Muscle of leg (tissue), 16 donors: ENCODE measurements at places on chromosomes 11 and 22.

DNA sequence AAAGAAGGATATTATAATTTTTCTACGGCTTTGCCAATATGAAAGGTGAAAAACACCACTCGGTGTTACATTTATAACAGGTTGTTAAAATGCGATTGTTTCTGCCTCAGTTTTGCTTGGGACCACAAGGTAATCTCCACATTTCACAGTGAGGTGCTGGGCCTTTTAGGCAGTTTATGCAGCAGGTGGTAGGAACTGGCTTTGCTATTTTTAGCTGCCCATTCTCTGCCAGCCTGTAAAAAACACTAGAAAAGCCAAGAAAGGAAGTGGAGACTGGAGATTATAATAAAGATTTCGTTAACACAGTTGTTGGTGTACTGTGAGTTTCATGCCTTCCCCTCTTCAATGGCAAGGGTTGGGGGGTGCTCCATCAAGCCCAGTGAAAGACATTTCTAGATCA, 8.0 kb upstream of the MRPL16 start:
- DNase-seq = no peak

DNA sequence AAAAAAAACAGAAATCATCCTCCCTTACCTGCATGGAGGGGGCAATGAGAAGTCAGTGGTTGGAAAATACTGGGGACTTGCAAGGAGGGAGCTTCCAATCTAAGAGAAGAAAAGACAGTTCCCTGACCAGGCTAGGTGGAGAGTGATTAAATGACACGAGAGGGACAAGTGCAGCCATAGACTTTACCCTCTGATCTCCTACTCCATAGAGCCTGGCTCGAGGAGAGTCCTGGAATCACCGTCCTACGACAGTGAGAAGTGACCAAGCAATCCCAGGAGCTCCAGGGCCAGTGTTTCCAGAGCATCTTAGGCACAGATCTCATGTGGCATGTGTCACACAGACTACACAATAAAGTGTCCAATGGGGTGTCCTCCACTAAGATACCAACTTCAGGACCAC, 25.7 kb downstream of the MYH9 start:
- DNase-seq = no peak

DNA sequence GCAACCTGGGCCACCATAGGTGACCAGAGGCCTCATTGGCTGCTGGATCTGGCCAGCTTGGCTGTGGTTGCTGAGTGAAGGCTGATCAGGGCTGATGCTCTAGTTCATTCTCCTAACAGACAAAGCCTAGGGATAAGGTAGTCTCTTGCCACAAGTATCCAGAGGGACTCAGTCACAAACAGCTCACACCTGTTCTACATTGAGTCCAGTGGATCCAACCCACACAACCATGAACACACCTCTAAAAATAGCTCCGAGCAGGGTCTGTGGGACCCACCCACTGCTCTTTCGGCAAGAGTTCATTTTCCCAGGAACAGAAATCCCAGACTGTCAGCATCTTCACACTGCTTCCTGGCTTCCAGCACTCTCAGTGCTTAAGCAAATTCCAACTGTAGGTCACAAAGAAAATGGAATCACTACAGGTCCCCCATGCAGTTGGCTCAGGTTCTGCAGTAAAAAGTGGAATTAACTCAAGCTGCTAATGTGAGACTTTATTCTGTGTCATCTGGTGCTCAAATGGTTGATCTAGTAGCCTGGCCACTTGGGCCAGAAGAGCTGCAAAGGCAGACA, 67.3 kb downstream of the PPFIBP2 start:
- peak; percentile 70 for DNase-seq

DNA sequence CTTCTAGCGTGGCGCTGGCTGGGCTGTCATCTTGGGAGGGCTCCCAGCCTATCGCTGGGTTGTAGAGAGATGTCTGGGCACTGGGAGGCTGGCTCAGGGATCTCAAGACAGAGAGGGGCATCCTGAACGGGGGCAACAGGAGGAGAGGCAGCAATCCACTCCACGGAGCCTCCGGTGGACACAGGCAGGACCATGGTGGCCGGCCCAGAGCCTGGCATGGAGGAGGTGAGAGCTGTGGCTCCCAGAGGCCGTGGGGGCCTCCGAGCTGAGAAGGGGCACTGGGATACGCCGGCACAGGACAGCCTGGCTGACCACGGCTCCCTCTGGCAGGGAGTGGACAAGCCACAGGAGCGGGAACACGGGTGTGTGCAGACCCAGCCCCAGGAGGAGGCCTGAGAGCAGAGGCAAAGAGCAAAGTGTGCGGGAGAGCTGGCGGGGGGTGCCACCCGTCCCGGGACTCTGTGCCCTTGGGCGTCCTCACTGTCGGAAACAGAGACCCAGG, 9.1 kb downstream of the MRGPRF start:
- DNase-seq = no peak

- no peak for DNase-seq
Observed at GRCh38 chr11:2074266-2074825, 64.8 kb downstream of the IGF2 start.

DNA sequence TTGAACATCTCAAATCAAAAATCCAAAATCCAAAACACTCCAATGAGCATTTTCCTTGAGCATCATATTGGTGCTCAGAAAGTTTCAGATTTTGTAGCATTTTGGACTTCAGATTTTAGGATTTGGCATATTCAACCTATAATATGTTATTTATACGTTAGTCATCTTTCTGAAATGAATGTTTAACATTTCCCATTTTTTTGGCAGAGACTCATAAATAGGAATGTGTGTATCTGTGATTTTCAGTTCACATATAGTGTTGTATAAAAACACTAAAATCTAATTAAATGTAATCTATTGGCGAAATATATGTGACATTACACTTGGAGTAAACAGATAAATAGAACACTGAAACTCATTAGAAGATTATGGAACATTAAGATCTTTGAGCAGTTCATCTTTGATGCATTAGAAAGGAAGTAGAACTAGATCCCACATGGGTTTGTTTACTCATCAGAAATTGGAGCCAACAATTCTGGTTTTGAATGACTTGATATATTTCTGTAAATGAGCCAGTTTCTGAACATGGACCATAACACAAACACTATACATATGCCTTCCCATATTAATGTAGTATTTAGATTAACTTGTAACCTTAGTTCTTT, 153.1 kb downstream of the UVRAG start:
- peak; percentile 49 for DNase-seq

DNA sequence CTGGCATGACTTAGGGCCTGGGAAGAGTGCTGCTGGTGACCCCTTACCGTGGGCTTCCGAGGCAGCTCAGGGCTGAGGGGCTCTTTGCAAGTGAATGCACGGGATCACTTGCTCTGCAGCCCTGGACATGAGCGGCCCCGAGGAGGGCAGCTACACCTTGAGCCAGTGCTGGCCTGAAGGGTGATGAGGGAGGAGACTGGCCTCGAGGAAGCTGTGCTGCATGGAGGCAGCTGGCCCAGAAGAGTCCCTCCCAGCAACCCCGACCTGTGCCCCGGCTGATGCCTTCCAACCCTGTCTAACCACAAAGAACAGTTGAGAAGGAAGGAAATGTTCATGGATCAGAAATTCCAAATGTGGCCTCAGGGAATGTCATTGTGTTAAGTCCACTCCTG, 45.2 kb downstream of the TBX1 start:
- DNase-seq = no peak

DNA sequence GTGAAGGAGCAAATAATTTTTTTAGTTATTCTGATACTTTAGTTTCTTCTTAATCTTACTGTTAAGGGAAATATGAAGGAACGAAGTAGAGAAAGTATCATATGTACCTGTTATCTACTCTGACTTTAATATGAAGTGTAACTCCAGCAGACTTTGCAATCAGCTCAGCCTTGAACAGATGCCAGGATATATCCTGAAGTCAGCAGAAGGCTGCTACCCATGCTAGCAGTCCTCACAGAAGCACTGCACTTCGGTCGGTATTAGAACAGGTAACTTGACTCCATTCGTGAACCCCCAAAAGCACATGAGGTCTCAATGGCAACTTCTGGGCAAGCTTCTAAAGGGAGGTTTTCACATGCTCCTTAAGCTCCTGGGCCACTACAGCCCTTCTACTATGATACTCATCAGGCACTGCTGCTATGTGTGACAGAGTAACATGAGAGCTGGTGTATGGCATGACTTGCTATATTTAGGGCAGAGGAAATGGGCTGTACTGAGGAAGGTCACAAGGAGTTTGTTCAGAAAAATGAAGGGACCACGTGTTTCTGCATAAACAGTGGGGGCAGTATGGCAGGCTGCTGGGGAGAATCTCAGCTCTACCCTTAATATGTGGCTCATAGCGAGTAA, 344.1 kb downstream of the SOX6 start:
- DNase-seq = peak; percentile 73

- no peak for DNase-seq
Observed at GRCh38 chr11:117492578-117493251, 165.1 kb downstream of the CEP164 start.

- peak; percentile 34 for DNase-seq
Observed at GRCh38 chr11:106848526-106848925, 169.8 kb downstream of the GUCY1A2 start.

DNA sequence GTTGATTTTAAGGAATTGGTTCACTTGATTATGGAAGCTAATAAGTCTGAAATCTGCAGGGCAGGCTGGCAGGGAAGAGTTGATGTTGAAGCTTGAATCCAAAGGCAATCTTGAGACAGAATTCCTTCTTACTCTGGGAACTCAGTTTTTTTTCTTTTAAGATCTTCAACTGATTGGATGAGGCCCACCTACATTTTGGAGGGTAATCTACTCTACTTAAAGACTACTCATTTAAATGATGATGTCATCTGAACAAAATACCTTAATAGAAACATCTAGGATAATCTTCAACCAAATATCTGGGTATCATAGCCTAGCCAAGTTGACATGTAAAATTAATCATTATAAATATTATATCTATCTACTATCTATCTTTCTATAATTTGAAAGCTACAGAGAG, 163.2 kb downstream of the PGR start:
- DNase-seq = no peak

DNA sequence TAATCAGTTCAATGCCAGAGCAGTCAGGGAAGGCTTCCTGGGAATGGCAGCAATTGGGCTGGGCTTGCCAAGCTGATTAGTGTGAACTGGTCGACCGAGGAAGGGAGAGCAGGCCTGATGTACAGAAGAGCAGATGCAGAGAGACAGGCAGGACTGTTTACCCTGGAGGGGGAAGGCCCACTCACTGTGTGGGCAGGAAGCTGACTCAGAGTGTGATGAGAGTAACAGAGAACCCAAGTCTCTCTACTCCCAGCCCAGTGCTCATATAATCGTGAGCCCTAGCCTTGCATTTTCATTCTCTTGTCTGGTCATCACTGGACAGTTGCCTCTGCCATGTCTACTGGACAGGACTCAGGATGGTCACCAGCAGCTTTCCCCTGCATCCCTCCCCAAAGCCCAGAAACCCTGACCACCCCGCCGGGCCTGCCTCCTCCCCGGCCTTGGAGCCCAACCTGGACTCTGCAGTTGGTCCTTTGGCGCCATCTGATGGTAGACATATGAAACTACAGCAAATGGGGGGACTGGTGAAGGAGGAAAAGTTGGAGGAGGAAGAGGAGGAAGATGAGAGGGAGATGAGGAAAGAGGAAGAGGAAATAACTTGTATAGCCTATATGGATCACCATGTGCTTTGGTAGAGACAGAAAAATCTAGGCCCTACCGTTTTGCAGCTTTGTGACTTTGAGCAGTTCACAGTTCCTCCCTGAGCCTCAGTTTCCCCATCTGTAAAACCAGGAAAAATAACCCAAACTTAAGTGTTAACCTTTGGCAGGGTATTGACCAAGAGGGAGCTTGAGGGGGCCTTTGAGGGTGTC, 43.4 kb upstream of the PRDM11 start:
- DNase-seq = peak; percentile 80

DNA sequence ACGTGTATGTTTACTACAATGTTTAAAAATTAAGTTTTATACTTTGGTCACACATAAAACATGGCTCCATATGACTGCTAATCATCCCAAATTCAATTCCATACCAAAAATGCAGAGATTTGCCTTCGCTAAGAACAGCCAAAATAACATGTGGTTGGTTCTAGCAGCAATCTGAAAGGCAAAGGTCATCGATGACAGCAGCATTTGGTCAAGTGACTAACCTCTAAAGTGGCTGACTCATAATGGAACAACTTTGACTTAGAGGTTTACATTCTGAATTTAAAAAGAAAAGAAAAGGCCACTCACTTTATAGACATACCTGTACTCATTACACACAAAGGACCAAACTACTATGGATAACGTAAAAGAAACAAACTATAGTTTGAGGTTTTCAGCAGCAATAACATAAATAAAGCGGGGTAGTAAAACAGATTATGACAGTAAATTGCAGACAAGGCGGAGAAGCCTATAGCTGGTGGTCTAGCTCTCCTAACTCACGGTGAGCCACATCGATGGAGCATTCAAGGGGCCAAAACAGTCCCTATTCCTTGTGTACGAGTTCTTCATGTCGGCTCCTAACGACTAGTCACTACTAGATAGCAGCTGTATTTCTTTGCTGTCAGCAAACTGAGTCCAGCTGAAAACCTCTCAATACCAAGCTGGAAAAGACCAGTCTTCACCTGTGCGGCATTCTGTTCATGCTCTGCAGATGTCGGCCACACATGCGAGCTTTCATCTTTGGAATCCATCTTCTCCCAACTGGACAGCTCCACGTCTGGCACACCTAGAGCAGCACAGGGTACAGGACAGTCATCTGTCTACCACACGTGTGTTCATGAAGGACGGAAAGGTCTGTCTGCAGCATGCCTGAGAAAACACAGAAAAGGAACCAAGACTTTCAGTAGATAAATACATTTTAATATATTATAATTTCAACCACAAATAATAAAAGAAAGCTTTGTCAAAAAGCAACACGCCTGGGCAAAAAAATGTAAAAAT, 42.1 kb downstream of the PRDM10 start:
- DNase-seq = no peak

DNA sequence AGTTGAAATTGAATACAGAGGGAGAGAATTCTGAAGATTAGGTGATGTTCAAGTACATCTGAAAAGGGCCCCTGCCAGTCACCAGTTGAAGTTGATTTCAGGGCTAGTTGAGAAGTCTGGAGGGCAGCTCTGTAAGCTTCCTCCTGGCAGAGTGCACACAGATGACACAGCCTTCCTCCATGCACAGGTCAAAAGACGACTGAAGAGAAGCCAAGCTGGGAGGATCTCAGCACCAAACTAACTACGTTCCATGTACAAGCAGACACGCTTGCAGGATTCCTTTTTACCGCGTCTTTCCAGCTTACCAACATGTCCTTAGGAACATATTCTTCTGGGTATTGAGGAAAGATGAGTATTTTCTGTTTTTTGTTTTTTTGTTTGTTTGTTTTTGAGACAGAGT, 7.9 kb downstream of the BARX2 start:
- DNase-seq = no peak

GRCh38 chr22:45878901-45879551, 97.9 kb downstream of the WNT7B start:
- no peak for DNase-seq
